D721Med (cell line): ENCODE measurements at places on chromosomes 12 and 14.

DNA sequence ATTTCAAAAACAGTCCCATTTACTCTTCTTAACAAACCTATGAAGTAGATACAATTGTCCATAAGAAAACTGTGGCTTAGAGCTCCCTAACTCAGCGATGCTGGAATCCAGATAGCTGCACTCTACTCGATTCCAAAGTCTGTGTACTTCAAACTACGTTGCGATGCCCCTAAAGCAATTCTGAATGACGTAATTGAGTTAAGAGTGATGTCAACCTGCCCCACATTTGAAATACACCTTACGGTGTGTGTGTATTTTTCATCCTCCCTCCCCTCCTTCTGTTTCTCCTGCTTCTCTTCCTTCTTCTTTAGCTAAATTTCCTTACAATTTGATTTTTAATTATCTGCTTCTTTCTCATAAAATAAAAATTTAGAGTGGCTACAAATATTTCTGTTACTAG is 31.9 kb upstream of the RAP1B start:
- no peak for DNase-seq

DNA sequence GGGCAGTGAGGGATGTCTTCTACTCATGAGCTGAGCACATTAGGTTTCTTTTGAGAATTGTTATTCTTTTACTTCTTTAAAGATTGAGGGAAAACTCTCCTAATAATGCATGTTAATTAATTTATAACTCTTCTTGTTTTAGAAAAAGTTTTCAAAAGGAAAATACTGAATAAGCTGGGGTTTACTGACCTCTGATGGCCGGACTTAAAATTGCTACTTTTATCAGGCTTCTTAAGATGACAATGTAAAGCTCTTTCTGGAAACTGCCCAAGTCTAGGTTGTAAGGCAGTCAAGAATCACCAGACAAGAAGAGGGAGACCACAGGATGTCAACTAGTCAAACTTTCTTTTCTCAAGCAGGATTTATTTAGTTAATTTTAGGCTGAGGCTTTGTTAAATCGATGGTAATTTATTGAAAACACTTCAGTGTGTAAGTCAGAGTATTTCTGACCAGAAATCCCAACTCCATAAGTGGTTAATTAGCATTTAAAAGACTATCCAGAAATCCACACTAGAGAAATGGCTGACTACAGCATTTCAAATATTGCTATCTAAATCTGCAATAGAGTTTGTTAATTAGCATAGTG is 82.1 kb downstream of the AVPR1A start:
- DNase-seq, result no peak

DNA sequence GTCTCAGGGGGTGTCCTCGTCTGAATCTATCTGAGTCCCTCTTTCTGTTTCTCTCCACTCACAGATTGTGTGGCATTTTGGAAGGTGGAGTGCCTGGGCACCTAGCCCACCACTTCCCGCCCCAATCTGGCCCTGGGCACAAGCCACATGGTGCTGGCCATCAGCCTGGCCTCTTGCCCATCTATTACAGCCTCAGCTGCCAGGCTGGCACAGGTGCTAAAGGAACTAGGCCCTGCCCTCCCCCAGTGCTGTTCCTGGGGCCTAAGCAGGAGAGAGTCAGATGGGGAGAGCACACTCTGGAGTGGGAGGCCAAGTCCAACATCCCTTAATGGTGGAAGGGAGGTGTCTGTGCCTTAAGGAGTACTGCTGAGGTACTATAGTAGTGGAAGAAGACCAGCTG is 8.3 kb upstream of the CALCOCO1 start:
- DNase-seq, result no peak

- DNase-seq, result no peak
Measured at GRCh38 chr12:89486264-89486663, 38.3 kb downstream of the GALNT4 start.

DNA sequence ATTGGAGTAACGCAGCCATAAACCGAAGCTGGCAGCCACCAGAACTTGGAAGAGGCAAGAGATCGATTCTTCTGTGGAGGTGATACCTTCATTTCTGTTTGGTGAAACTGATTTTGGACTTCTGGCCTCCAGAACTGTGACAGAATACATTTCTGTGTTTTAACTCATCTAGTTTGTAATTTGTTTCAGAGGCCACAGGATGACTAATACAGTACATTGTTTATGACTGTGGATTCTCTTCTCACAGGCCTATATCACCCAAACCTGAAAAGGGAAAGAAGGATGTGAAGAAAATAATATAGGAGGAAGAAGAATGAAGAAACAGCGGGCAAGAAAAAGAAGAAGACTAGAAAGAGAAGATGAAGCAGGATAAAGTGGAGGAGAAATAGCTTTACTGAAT is 263.8 kb upstream of the DIO2 start:
- DNase-seq, result no peak

DNA sequence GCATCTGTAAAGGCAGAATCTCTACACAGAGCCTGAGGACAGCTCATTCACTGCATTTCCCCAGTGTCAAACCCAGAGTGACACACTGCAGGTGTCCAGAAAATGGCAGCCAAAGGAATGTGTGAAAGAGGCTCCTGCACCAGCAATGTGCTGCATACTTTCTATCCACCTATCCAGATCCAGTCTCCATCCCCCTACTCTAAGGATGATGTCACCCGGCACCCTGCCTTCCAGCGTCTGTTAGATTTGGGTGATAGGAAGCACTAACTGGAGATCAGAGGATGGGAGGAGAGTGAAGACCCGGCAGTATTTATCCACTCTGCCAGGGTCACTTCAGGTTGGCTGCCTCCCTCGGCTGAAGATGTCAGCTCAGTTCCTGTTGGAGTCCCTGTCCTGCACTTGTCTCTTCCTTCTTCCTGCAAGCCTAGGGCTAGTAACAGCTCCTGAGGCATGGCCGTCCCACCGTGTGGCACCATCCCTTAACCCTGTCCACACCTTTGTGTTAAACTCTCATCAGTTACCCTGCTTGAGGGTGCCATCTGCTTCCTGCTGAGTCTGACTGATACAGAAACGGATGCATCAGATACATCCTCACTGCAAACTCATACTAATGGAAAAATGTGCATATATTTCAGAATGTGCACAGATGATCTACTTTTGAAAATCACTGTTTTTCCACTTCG is 13.0 kb upstream of the GPR68 start:
- DNase-seq, result no peak

- no peak for DNase-seq
Measured at GRCh38 chr12:43740511-43741100, 18.0 kb downstream of the PUS7L start.

DNA sequence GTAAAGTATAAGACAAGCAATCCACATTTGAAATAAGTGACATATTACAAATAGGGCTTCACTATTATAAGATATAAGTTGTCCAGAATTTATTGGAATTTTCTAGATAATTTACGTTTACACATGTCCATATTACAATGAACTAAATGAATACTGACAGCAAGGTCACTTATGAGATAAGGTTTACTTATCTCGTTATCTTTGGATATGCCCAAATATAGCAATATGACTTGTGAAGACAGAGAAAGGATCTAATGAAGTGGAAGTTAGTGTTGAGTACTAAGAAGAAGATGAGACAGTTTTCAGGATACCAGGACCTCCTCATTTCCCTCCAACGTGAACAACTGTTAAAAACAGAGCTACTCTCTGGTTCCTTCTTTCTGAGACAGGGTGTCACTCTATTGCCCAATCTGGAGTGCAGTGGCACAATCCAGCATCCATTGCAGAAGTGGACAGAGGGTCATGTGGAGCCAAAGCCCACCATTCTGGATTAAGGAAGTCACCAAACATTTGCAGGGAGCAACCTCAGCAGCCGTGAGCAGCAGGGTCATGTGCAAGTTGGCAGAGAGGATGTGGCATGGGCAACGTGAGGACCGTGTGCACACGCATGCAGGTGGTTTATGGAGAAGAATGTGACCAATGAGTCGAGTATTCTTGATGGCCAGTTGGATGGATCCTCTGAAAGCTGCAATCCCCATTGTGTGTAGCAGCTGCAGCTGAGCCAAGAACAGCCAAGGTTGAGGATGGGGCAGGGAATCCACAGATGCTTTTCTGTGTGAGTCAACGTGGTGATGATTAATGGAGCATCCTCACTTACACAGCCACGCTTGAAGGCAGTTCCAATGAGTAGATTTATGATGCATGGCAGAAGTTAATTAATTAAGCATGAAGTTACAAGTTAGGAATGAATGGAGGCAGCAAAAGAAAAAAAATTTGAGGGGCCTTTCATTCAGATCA is 111.0 kb downstream of the BICD1 start:
- DNase-seq, result no peak

DNA sequence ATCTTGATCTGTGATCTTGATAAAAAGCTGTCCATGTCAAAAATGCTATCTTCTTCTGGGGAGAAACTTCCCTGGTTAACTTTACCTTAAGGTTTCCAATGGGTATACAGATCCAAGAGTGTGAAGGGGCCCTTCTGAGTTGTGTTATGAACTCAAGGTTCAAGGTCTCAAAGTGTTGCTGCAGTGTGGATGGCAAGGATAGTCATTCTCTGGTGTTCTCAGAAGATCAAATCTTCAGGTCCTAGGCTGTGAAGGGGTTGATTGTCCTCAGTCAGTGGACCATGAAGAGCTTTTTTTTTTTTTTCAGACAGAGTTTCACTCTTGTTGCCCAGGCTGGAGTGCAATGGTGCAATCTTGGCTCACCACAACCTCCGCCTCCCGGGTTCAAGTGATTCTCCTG is 114.4 kb downstream of the SPTSSA start:
- no peak for DNase-seq

DNA sequence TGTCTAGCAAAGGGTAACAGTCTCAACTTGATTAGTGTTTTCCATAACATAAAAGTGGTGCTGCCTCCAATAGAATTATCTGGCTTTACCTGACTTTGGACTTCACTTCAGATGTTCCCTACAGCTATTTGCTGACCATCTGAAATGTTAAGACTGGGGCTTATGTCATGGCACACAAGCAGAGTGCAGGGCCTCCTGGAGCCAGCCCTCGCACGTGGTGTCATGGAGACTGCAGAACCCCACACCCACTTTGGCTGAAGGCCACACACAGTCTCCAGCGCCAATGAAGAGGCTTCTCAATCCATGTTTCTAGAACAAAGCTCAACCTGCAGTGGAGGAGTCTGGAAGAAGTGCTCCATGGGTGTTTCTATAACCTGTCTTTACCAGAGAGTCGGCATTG is 169.6 kb upstream of the FRMD6 start:
- DNase-seq, result no peak

DNA sequence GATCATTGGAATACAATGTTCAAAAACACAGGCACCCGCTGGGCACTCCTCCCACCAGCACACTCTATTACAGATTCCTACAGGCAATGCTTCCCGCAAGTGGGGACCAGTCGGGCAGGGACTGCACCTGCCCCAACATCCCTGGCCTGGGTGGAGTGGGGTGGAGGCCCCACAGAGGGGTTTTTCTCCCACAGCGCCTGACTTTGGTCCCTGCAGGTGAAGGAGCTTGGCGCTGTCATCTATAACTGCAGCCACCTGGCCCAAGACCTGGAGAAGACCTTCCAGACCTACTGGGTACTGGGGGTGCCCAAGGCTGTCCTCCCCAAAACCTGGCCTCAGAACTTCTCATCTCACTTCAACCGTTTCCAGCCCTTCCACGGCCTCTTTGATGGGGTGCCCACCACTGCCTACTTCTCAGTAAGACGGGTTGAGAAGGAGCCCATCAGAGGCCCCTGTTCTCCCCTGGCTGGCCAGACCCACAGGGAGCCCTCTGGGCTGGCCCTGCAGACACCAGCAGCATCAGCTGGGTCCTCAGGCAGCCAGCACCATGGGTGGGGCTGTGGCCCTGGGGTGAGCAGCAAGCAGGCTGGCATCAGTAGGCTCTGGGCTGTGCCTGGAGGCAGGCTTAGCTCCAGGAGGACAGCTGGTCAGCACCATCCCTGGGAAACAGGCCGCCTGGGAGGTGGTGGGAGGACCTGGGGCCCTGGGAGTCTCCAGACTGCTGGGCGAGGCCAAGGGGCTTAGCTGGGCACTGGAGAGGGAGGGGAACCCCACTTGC is 6.0 kb downstream of the PLD4 start:
- no peak for DNase-seq

GRCh38 chr12:94753036-94753679 is 102.8 kb upstream of the TMCC3 start:
- DNase-seq, result no peak

DNA sequence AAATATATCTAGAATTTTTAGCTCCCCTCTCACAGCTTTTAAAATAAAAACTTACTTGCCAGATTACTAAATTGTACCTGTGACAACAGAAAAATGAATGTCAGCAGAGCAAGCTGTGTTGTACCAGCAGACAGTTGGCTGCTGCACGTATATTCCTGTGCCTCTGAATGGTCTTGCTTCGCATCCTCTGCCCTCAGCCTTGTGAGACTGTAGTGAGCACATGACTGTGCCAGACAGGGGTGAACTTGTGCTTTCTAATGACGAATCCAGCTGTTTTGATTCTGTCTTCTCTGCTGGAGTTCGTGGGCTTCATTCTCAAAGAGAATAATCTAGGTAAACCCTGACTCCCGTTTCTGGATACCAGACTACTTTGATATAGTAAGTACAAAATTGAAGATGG is 58.3 kb upstream of the FRMD6 start:
- no peak for DNase-seq

DNA sequence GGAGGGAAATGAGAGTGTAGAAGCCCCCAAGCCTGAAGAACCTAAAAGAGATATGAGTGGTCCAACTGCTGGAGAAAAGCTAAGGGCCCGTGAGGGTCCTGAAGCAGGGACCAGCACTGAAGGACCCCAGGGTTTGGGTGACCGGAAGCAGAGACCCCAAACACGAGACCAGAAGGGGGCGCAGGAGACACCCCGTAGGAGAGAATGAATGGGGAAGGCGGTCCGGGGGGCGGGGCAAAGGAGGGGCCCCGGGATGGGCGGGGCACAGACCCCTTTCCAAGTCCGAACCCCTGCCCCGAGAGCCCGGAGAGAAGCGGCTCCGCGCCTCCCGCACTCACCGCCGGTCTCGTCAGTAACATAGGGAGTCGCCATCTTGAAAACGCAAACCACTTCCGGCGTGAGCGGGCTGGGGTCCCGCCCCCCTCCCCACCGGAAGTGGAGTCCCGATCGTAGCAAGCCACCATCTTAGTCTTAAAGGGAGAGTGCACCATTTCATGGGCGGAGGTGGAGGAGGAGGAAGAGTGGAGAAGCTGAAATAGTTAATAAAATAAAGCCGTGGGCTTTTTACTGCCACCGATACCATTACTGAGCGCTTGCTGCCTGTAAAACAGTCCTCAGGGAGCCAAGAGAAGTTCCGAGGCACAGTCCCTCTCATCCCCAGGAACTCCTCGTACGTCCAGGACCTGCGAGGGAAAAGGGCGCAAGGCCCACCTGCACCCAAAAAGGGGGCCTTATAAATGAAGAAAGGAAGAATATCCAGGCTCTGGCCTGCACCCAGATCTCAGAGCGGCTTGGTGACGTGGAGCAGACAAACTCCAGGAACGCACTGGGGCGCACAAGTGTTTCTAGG is 731 bp downstream of the PYM1 start:
- peak; percentile 95 for DNase-seq

GRCh38 chr14:100577321-100577985 is 9.8 kb downstream of the BEGAIN start:
- DNase-seq, result no peak

DNA sequence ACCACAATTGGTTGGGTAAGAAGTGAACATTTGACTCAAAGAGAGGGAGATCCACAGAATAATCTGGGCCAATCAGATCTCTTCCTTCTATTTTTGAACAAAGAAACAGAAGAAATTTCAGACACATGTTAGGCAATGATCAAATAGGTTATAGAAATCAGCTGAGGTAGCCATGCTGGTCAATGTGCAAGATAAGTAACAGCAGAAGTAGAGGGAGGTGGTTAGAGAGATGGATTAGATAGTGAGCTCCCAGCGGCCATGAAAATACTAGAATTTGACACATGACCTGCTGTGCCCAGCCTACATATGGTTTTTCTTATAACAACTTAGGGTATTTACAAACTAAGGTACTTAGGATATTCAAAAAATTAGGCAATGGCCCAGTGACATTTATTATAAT is 230.9 kb upstream of the ARID2 start:
- DNase-seq, result no peak

GRCh38 chr14:50892255-50892654 is 20.4 kb downstream of the ABHD12B start:
- no peak for DNase-seq
